GM23338 (cell line): ENCODE measurements at places on chromosomes 1 and 21. TPM values are rescaled to one million over a fixed set of nuclear protein-coding genes. Genes with fewer than 3 reads are reported as not detected.

DNA sequence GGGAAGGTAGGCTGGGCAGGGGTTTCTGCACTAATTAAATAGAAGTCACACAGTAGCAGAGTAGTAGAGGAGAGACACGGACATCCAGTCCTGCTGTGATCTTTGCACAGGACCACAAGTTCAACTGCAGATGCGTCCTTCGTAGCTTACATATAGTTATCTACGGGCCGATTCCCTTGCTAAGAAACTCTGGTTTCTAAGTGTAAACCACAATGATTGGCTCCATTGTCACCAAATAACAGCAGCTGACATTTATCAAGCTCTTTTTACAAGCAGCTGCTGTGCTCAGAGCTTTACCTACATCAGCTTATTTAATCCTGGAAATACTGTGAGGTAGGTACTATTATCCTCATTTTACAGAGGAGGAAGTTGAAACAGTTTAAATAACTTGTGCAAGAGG, 3.1 kb downstream of the SLC45A3 start:
- H3K27me3 ChIP-seq, result peaks cover 12% of the 10 kb centered on the region
- H3K4me3 ChIP-seq, result no peak overlapping the region
- DNase-seq, result no peak
- H3K27ac ChIP-seq, result peak overlapping the region; percentile 59; the same call in 1 of the 2 replicates

DNA sequence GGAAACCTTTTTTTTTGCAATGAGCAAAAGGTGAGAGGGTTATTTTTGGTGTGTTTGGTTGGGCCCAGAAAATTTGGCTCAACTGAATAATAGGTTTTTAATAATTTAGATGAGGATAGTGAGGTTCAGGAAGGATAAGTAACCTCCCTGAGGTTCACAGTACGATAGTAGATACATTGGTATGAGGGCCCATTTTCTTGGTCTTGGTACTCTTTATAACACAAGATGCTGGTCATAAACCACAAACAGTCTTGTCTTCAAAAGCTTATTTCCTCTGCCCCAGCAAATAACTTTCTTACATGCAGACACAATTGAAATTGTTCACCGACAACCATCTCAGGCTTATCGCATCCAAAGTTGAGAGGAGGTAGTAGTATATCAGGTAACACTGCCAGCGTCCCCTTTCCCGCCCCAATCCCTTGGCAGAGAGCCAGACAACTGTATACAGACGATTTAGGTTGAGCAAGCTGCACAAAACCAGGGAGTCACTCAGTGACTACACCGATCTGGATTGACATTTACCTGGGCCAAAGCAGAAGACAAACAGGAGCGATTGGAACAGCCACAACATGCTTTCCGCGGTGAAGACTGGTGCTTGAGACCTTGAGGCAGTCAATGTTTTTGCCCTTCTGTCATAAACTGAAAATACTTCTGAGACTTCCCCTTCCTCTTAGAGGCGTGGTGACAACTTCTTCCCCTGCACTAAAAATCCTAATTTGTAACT, at the start of gene SLAMF6:
Gene SLAMF6 (minus strand): TSS at position 634 of the 724 bp plus-strand sequence. CDS start 63 bp downstream, at position 571.
- H3K27ac ChIP-seq, result no peak within 1 kb of the TSS
- no peaks in the 10 kb centered on the region for H3K27me3 ChIP-seq
- H3K4me1 ChIP-seq, result peaks cover 26% of the 10 kb centered on the region
- DNase-seq, result no peak
- H3K36me3 ChIP-seq, result no peaks in the 10 kb centered on the region
- H3K4me3 ChIP-seq, result no peak within 1 kb of the TSS

DNA sequence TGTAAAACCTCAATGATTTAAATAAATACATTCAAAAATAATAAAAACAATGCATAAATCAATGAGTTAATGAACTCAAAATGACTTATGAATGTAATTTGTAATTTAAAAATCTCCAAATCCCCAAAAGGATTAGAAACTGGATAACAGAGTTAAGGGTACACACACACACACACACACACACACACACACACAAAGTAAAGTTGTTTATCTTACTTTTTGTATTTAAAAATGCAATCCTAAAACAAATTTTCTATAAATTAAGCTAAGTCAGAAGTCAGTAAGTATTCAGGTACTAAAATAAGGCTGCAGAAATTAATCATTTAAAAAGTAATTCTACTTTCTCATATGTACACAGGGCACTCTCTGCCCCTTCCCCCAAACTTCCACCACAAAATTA, 1.8 kb downstream of the LRIF1 start:
- no peaks in the 10 kb centered on the region for H3K36me3 ChIP-seq
- peaks cover 17% of the 10 kb centered on the region for H3K4me1 ChIP-seq
- peak overlapping the region; percentile 76 for H3K4me3 ChIP-seq
- H3K27me3 ChIP-seq, result no peaks in the 10 kb centered on the region
- H3K27ac ChIP-seq, result no peak overlapping the region
- DNase-seq, result no peak

TSPEAR gene
- total RNA-seq, result 0.35 TPM in 1 of 2 replicates, not detected in the other

- no peak overlapping the region for H3K27ac ChIP-seq
- H3K4me3 ChIP-seq, result no peak overlapping the region
- no peak for DNase-seq
These were observed 83.0 kb upstream of the DUSP10 start for GRCh38 chr1:221824909-221825308.

GRCh38 chr1:17355898-17356297, 16.1 kb upstream of the PADI6 start:
- no peaks in the 10 kb centered on the region for H3K36me3 ChIP-seq
- H3K4me1 ChIP-seq, result no peaks in the 10 kb centered on the region
- H3K4me3 ChIP-seq, result no peak overlapping the region
- no peaks in the 10 kb centered on the region for H3K27me3 ChIP-seq
- H3K27ac ChIP-seq, result no peak overlapping the region

DNA sequence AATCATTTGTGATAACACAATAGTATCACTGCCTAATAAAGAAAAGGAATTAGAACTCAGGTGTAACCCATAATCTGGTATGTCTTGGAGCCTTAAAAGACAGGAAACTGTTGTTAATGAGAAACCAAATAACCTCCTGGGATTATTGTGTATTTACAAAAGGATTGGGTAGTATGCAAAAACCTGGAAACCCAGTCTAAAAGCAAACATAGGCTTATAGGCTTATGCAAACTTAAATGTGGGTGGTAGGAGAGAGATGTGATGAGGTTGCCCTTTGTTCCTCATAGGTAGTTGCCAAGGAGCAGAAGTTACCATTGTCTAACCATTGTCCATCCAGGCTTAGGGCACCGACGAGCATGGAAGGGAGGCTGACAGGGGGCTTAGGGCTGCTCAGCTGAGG, 165.8 kb downstream of the AK5 start:
- H3K36me3 ChIP-seq, result no peaks in the 10 kb centered on the region
- H3K27ac ChIP-seq, result no peak overlapping the region
- H3K4me1 ChIP-seq, result no peaks in the 10 kb centered on the region

TDRD10 gene
- not detected in 2 replicates for total RNA-seq

KLHDC9 gene
- total RNA-seq, result 5.6 and 6.3 TPM in 2 replicates

E2F2 gene
- total RNA-seq, result 2.6 and 3.4 TPM in 2 replicates
